ENCODE measurements at places on chromosomes 7 and 10.

DNA sequence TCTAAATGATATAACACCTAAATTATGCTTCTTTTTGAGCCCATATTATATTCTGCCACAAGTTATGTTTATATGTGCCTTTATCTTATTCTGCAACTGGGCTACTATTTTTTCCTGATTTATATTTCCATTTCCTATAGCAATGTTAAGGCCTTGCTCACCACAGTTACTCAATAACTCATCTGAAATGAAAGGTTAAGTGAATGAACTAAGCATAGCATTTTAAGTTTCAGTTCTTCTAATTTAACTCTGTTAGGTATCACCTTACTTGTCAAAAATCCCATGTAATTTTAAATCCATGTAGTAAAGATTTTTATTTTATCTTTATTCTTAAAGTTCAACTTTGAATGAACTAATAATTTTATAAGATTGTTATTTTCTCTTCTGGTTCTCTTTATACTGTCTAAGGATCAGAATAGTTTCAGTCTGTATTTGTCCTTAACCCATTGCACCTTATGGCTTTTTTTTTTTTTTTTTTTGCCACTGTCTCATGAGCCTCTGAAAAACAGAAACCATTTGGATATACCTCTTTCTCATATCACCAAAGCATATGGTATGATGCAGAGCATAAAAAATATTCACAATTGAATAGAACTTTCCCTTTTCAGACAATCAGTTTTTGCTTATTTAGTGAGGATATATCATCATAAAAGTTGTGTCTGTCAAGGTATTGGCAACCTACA, 301.8 kb upstream of the ZWINT start:
- H3K4me3 ChIP-seq, result no peak overlapping the region
- H3K27ac ChIP-seq, result no peak overlapping the region
- no peaks in the 10 kb centered on the region for H3K4me1 ChIP-seq
- H3K27me3 ChIP-seq, result no peaks in the 10 kb centered on the region

DNA sequence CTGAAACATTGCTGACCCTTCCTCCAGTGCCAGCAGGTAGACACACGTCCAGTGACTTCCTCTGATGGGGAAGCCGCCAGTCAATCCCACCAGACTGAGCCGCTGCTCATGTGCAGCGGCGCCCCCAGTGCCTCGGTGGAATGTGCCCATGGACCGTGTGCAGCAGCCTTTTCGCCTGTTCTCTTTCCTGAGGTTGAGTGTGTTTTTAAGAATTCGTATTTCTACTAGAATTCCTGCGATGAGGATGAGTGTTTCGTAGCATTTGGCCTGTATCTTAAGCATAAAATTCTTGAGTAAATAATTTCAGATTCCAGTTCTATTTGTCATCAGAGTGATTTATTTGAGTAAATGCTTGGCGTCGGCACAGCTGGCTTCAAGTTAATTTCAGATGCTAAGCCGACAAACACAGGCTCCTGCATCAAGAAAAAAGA, 35.4 kb downstream of the BNIP3 start:
- no peaks in the 10 kb centered on the region for H3K27me3 ChIP-seq

GRCh38 chr7:104998040-104998752, 15.8 kb upstream of the KMT2E start:
- peaks cover 30% of the 10 kb centered on the region for H3K36me3 ChIP-seq
- H3K4me1 ChIP-seq, result peaks cover 84% of the 10 kb centered on the region
- H3K4me3 ChIP-seq, result peak overlapping the region; percentile 35
- peak overlapping the region; percentile 35 for H3K27ac ChIP-seq
- no peak for DNase-seq
- no peaks in the 10 kb centered on the region for H3K27me3 ChIP-seq

DNA sequence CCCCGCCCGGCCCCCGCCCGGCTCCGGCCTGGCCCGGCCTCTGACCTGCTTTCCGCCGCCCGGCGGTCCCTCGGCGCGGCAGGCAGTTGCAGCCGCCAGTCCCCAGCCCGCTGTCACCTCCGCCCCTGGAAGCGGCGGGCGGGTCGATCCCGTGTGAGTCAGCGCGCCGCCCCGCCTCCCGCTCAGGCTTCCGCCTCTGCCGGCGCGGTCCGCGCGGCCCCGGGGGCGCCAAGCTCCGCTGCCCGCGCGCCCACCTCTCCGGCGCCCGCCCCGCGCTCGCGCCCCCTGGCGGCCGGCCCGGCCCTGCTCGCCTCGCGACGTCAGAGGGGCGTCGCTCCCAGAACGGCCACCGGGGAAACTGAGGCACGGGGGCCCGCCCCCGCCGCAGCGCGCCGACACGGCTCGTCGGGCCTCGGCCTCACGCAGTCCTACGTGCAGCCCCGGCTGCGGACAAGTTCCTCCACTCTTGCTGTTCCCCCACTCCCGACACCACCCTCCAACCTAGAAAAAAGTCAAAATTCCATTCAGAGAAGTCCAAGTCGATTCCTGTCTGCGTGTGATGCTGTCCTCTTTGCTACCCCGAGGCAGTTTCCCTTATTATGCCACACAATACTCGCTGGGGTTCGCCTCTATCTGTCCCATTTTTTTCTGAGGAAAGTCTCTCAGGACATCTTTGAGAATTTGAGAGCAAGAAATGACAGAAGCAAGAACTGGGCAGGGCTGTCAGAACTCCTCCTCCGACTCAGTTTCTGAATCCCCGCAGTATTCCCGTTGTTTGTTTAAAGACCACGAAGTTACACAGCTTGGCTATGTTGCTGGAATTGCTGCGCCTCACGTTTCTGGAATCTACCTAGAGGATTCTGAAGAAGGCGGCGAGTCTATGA, at the start of gene DNMBP:
Gene DNMBP (minus strand): TSS at position 155 of the 884 bp plus-strand sequence. CDS start 37,823 bp downstream, outside the sequence.
- peaks cover 18% of the 10 kb centered on the region for H3K4me1 ChIP-seq
- peak; percentile 89 for DNase-seq
- H3K27me3 ChIP-seq, result peaks cover 2% of the 10 kb centered on the region

GRCh38 chr10:58859526-58859925, 316.9 kb upstream of the PHYHIPL start:
- H3K36me3 ChIP-seq, result no peaks in the 10 kb centered on the region
- H3K4me1 ChIP-seq, result no peaks in the 10 kb centered on the region
- no peak overlapping the region for H3K27ac ChIP-seq
- H3K27me3 ChIP-seq, result no peaks in the 10 kb centered on the region
- H3K4me3 ChIP-seq, result no peak overlapping the region
- no peak for DNase-seq

- H3K4me1 ChIP-seq, result no peaks in the 10 kb centered on the region
- no peak overlapping the region for H3K27ac ChIP-seq
- H3K27me3 ChIP-seq, result no peaks in the 10 kb centered on the region
- no peaks in the 10 kb centered on the region for H3K36me3 ChIP-seq
- DNase-seq, result no peak
- H3K4me3 ChIP-seq, result no peak overlapping the region
Measured at GRCh38 chr7:130149281-130150139, 55.7 kb downstream of the TMEM209 start.

DNA sequence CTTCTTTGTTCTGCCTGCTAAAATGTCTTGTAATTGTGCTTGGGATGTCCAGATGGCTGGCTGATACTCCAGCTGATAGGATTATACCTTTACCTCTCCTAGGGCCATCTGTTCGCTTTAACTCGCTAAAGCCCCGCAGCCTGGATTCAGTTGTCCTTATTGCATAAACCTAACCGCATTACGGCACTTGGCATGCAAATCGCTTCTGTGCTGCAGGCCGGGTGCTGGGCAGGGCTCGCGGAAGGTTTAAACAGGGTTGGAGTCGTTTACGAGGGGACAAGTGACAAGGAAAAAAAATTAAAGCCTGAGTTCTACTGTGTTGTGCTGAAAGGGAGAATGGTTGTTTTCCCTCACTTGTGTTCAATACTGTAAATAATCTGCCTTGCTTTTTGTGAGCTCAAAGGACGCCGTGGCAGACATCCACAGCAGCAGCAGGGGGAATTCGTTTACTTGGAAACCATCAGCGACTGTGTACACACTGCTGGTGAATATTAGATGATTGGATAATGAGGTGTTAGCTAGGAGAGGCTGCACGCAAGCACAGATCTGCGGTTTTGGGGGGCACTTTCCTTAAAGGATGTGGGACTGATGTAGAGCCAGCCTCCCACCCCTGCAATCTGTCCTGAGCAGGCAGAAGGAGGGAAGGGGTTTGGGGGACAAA, 93.0 kb downstream of the EBF3 start:
- no peak overlapping the region for H3K27ac ChIP-seq
- DNase-seq, result no peak
- H3K4me3 ChIP-seq, result no peak overlapping the region
- H3K27me3 ChIP-seq, result no peaks in the 10 kb centered on the region
- H3K4me1 ChIP-seq, result no peaks in the 10 kb centered on the region

DNA sequence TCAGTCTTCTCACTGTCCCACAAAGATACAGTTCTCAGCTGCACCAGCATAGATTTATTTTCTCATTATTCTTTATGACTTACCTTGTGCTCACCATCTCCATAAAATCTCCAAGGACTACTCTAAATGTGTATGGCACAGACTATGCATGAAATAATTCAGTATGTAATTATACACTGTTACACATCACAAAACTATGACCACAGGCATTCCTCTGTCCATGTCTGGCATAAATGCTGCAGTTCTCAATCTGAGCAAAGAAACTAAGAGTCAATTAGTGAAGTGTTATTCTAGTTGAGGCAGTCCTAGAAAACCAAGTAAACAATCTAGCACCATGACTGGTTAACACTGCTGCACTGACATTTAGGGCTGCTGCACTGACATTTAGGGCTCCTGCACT, 2.7 kb downstream of the CYCS start:
- no peak overlapping the region for H3K27ac ChIP-seq
- DNase-seq, result no peak

DNA sequence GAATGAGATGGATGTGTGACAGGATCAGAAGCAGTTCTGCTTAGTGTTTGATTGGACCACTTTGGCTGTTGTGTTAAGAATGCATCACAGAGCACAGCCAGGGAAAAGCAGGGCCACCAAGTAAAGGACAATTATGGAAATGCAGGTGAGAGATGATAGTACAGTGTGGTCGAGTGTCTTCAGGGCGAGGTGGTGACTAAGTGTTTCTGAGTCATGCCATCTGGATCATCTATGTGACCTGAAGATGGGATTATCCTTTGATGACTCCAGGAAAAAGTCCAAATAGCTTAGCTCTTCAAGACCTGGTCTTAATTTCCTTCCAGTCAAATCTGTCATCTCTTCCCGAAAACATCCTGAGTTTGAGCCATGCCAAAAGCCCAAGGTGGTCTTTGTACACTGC, 523.2 kb upstream of the IGFBP3 start:
- H3K4me3 ChIP-seq, result no peak overlapping the region
- H3K27ac ChIP-seq, result no peak overlapping the region
- H3K4me1 ChIP-seq, result no peaks in the 10 kb centered on the region
- H3K27me3 ChIP-seq, result no peaks in the 10 kb centered on the region
- no peak for DNase-seq
- H3K36me3 ChIP-seq, result no peaks in the 10 kb centered on the region

DNA sequence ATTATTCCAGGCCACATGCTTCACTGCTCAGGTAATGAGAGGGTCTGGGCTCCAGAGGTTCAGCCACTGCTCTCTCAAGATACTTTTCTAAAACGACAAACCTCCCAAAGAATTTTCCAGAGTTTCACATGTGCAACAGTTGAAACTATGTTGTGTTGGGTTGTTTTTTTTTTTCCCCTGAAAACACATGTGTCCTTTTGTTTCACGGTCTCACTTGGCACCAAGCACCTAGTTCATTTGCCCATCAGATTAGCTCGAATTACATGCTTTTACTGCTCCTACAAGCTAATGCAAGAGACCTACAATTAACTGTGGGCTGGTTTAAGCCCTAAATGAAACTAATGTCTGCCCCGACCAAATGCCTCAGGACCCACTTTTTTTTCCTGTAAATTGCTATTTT, 313.3 kb downstream of the FGFR2 start:
- no peak for DNase-seq
- H3K4me3 ChIP-seq, result no peak overlapping the region
- no peak overlapping the region for H3K27ac ChIP-seq
- H3K4me1 ChIP-seq, result no peaks in the 10 kb centered on the region
- no peaks in the 10 kb centered on the region for H3K36me3 ChIP-seq

DNA sequence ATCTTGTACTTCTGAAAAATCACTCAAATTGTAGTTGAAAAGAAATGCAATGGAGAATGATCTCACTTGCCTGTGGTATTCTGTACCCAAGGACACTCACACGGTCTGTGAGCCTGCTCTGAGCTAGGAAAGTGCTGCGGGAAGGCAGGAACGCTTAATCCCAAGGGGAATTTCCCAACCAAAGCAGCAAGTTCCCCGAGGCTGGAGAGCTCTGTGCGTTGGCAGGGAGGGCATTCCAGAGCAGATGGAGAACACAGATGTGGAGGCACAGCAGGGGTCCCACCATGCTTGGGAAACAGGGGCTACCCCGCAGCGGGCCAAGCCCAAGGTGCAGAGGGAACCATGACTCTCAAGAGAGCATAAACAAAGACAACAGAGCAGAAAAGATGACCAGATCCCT, 13.6 kb downstream of the SVIL start:
- no peak overlapping the region for H3K27ac ChIP-seq
- no peak for DNase-seq
- H3K4me1 ChIP-seq, result no peaks in the 10 kb centered on the region
- H3K36me3 ChIP-seq, result no peaks in the 10 kb centered on the region

Data from CD4-positive, CD25-positive, alpha-beta regulatory T cell (primary cell).